Bladder microvascular endothelial cell (primary cell): ENCODE measurements at places on chromosomes 2 and 18. TPM values are rescaled to one million over a fixed set of nuclear protein-coding genes. Genes with fewer than 3 reads are reported as not detected.

LHCGR gene
- total RNA-seq, result not detected in 2 replicates

ERMN gene
- total RNA-seq, result not detected in 2 replicates

CLHC1 gene
- 2.4 and 7.7 TPM in 2 replicates for total RNA-seq

PRKD3 gene
- 53.3 and 76.0 TPM in 2 replicates for total RNA-seq

GALNT14 gene
- total RNA-seq, result 0.13 and 0.32 TPM in 2 replicates

LIMS4 gene
- total RNA-seq, result 14.7 and 42.7 TPM in 2 replicates

LCT gene
- total RNA-seq, result under 0.01 TPM in 1 of 2 replicates, not detected in the other

AKAIN1 gene
- total RNA-seq, result not detected in 2 replicates

GAREM2 gene
- total RNA-seq, result under 0.01 and 0.57 TPM in 2 replicates

PECR gene
- total RNA-seq, result 6.5 and 19.9 TPM in 2 replicates

DSEL gene
- total RNA-seq, result 2.6 and 11.9 TPM in 2 replicates

BCL11A gene
- total RNA-seq, result under 0.01 and 1.1 TPM in 2 replicates

ST8SIA5 gene
- 0.06 TPM in 1 of 2 replicates, not detected in the other for total RNA-seq
